ENCODE measurements at places on chromosomes 11 and 22.
A peak's percentile ranks its signal among the peaks of the same experiment; 100 is the strongest.

- H3K4me1 ChIP-seq, result no peaks in the 10 kb centered on the region
- peaks cover 33% of the 10 kb centered on the region for H3K27me3 ChIP-seq
- H3K4me3 ChIP-seq, result peak within 1 kb of the TSS; percentile 80
- no peaks in the 10 kb centered on the region for H3K36me3 ChIP-seq
- DNase-seq, result peak; percentile 60
Measured at GRCh38 chr11:636511-637332, at the start of gene DRD4. TSS of gene DRD4 (plus strand) at chr11:637269. CDS start at chr11:637305, 36 bp downstream.

GRCh38 chr11:43797337-43797736, 83.3 kb upstream of the ALKBH3 start:
- DNase-seq, result no peak
- H3K4me1 ChIP-seq, result no peaks in the 10 kb centered on the region
- H3K27me3 ChIP-seq, result no peaks in the 10 kb centered on the region
- H3K4me3 ChIP-seq, result no peak overlapping the region

DNA sequence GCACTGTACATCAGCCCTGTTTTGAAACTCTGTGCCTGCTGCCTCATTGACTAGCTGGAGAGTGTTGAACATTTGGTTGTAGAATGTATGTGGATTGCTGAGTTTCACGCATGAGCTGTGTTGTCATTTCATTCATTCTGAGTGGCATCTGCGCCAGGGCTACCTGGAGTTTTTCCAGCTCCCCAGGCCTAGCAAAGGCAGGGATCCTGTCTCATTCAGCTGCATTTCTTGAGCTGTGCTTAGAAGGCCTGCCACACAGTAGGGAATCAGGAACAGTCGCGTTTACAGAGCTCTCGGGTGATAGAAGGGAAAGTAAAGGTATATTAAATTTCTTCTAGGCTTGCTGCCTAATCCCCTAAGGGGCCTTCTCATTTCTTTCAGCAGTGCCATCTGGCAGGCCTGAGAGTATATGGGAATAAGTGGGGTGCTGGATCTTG, 44.3 kb downstream of the PTPRJ start:
- H3K27ac ChIP-seq, result no peak overlapping the region
- no peaks in the 10 kb centered on the region for H3K36me3 ChIP-seq
- DNase-seq, result no peak
- H3K4me1 ChIP-seq, result no peaks in the 10 kb centered on the region

- no peaks in the 10 kb centered on the region for H3K4me1 ChIP-seq
- peaks cover 24% of the 10 kb centered on the region for H3K27me3 ChIP-seq
- no peaks in the 10 kb centered on the region for H3K36me3 ChIP-seq
Measured at GRCh38 chr22:29718949-29719898, 579 bp upstream of the CABP7 start.

- H3K4me1 ChIP-seq, result no peaks in the 10 kb centered on the region
- no peaks in the 10 kb centered on the region for H3K27me3 ChIP-seq
- no peaks in the 10 kb centered on the region for H3K36me3 ChIP-seq
- no peak for DNase-seq
Measured at GRCh38 chr22:46619240-46619829, 851 bp upstream of the GRAMD4 start.

- no peaks in the 10 kb centered on the region for H3K27me3 ChIP-seq
- no peak overlapping the region for H3K27ac ChIP-seq
- peak; percentile 71 for DNase-seq
- H3K36me3 ChIP-seq, result peaks cover 5% of the 10 kb centered on the region
Measured at GRCh38 chr11:65915821-65916251, 3.0 kb downstream of the C11orf68 start.

GRCh38 chr11:63552921-63553320, 10.3 kb downstream of the PLAAT2 start:
- peaks cover 6% of the 10 kb centered on the region for H3K36me3 ChIP-seq
- DNase-seq, result peak; percentile 56
- 0 out of 2 replicates have a peak, but pooled peaks cover 4% of the 10 kb centered on the region for H3K4me1 ChIP-seq

- H3K27ac ChIP-seq, result no peak overlapping the region
- no peaks in the 10 kb centered on the region for H3K36me3 ChIP-seq
- H3K4me3 ChIP-seq, result peak overlapping the region; percentile 77
- no peaks in the 10 kb centered on the region for H3K4me1 ChIP-seq
Measured at GRCh38 chr22:18971321-18971751, 35.2 kb upstream of the PRODH start.

- H3K27ac ChIP-seq, result no peak overlapping the region
- peaks cover 5% of the 10 kb centered on the region for H3K36me3 ChIP-seq
- H3K4me1 ChIP-seq, result no peaks in the 10 kb centered on the region
- H3K27me3 ChIP-seq, result no peaks in the 10 kb centered on the region
- no peak for DNase-seq
- no peak overlapping the region for H3K4me3 ChIP-seq
Measured at GRCh38 chr22:32684822-32685187, 116.7 kb upstream of the TIMP3 start.

DNA sequence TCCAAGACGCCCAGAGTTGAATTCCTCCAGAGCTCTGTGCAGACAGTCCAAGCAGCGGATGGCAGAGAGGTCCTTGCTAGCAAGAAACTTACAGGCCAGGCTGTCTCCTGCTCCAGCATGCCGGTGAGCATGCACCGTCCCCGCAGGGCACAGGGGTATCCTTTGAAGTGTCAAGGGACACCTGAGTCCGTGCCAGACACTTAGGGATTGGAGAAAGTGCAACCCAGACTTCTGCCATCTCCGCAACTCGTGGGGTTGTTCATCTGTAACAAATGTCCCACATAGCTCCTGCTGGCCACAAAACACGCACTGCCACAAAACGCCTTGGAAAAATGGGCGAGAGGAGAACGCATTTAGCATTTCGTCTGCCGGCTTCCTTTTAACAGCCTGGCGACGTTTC, 13.3 kb downstream of the TSPO start:
- no peak overlapping the region for H3K27ac ChIP-seq
- H3K36me3 ChIP-seq, result peaks cover 31% of the 10 kb centered on the region
- DNase-seq, result no peak
- H3K4me3 ChIP-seq, result no peak overlapping the region

GRCh38 chr11:36009473-36009872, 65.6 kb downstream of the LDLRAD3 start:
- H3K4me3 ChIP-seq, result no peak overlapping the region
- no peak for DNase-seq
- H3K36me3 ChIP-seq, result peaks cover 5% of the 10 kb centered on the region

DNA sequence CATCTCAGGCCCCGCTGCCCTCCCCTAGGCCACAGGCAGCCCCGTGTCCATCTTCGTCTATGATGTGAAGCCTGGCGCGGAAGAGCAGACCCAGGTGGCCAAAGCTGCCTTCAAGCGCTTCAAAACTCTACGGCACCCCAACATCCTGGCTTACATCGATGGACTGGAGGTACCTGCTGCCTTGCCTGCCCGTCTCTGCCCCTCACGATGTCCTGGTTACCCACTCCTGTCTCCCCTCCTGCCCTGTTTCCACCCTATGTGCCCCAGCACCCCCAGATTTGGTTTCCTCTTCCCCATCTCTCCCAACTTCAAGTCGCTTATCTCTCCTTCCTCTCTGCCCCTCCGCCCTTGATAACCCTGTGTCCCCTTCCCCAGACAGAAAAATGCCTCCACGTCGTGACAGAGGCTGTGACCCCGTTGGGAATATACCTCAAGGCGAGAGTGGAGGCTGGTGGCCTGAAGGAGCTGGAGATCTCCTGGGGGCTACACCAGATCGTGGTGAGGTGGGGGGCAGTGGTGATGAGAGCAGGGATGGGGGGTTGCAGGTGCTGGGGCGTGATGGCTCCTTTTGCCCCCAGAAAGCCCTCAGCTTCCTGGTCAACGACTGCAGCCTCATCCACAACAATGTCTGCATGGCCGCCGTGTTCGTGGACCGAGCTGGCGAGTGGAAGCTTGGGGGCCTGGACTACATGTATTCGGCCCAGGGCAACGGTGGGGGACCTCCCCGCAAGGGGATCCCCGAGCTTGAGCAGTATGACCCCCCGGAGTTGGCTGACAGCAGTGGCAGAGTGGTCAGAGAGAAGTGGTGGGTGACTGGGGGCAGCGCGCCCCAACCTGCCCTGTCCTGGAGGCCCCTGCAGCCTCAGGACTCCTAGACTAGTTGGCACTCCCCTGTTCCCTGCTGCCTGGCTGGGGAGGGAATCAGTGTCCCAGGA, 930 bp downstream of the SCYL1 start:
- H3K4me1 ChIP-seq, result no peaks in the 10 kb centered on the region
- peak overlapping the region; percentile 72 for H3K4me3 ChIP-seq
- peaks cover 13% of the 10 kb centered on the region for H3K36me3 ChIP-seq
- no peak overlapping the region for H3K27ac ChIP-seq

DNA sequence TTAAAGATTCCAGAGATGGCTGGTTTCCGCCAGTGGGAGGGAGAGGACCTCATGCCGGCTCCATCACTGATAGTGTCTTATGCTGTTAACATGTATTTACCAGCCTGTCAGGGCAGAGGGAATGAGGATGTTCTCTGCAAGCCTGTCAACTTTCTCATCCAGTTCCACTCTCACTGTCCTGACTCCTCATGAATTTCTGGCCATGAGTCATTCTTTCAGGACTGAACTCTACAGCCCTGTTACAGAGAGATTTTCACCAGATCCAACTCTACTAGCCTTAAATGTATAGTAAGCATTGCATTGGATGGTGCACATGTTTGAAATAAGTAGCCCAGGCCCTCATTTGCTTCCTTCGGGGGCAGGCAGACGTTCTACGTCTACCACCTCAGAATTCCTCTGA, 387.7 kb downstream of the TMEM135 start:
- H3K4me3 ChIP-seq, result no peak overlapping the region
- H3K36me3 ChIP-seq, result no peaks in the 10 kb centered on the region
- peaks cover 5% of the 10 kb centered on the region for H3K4me1 ChIP-seq
- DNase-seq, result no peak
- no peaks in the 10 kb centered on the region for H3K27me3 ChIP-seq

- DNase-seq, result no peak
- H3K27ac ChIP-seq, result no peak overlapping the region
- no peaks in the 10 kb centered on the region for H3K27me3 ChIP-seq
- no peaks in the 10 kb centered on the region for H3K36me3 ChIP-seq
- no peaks in the 10 kb centered on the region for H3K4me1 ChIP-seq
Measured at GRCh38 chr22:37176464-37177061, 11.5 kb downstream of the C1QTNF6 start.

GRCh38 chr11:8085011-8085645, 4.1 kb downstream of the TUB start:
- peaks cover 2% of the 10 kb centered on the region for H3K27me3 ChIP-seq
- no peak overlapping the region for H3K27ac ChIP-seq
- peaks cover 10% of the 10 kb centered on the region for H3K4me1 ChIP-seq

DNA sequence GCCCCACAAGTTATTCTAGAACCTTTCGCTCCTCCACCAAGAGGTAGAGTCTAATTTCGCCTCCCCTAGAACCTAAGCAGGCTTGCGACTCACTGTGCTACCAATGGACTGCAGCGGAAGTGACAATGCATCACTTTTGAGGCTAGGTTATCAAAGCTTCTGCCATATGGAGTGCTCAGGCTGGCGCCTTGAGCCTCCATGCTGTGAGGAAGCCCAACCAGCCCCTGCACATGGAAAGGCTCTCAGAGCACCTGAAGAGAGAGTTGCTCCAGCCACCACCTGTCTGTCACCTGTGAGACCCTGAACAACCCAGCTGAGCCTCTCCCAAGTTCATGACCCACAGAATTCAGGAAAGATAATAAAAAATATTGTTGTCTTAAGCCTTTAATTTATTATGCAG, 29.3 kb upstream of the CBX7 start:
- DNase-seq, result no peak
- H3K27ac ChIP-seq, result no peak overlapping the region
- no peaks in the 10 kb centered on the region for H3K27me3 ChIP-seq
- H3K36me3 ChIP-seq, result peaks cover 2% of the 10 kb centered on the region
- H3K4me1 ChIP-seq, result no peaks in the 10 kb centered on the region

DNA sequence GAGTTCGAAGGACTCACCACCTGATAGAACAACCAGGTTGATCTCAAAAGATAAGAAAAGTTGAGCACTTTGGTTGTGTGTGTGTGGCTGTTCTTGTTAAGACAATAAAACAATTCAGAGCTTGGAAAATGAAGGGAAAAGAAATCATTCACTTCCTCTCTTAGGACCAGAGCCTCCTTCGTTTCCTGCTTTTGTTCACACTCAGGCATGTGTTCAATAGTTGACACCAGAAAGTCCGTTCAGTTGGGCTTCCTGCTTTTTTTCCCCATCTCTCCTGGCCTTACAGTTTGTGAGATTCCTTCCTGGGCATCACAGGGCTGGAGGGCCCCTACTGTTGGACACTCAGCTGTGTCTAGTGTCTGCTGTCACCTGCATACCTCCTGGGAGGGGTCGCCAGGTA, 48.0 kb downstream of the TSPAN18 start:
- no peak for DNase-seq
- peak overlapping the region; percentile 52 for H3K4me3 ChIP-seq
- no peak overlapping the region for H3K27ac ChIP-seq
- H3K36me3 ChIP-seq, result no peaks in the 10 kb centered on the region
- H3K4me1 ChIP-seq, result peaks cover 9% of the 10 kb centered on the region

DNA sequence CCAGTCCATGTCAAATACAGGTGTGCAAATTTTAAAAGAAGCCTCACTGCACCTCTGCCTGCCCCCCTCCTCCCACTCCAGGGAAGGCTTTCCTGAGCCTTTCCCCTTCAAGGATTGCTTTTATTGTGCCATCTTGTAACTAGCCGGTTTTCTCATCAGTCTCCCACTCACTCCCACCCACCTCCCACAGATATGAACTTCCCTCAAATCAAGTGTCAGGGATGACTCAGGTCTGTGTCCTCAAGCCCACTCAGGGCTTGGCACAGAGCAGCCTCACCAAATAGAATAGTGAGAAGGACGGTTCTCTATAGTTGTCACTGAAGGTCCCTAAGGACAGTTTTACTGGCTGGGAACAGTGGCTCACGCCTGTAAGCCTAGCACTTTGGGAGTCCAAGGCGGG, 43.0 kb downstream of the THAP12 start:
- H3K4me3 ChIP-seq, result no peak overlapping the region
- no peak for DNase-seq
- no peak overlapping the region for H3K27ac ChIP-seq
- no peaks in the 10 kb centered on the region for H3K27me3 ChIP-seq
- peaks cover 29% of the 10 kb centered on the region for H3K36me3 ChIP-seq

DNA sequence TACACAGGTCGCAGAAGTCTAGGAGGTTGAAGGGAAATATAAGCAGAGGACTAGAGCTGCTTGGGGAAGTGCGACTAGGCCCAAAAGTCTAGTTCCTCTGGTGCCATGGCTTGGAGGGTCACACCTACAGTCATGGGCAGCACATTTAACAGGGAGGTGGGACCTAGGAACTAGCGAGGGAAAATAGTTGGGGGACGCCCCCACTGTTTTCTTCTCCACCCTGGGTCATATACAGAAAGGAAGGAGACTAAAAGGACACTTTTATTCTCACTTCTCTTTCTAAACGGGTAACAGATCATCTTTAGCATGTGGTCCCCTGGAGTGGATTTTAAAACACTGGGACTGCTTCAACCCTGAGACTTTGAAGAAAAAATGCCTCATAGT, 16.6 kb downstream of the APIP start:
- no peak for DNase-seq
- H3K4me1 ChIP-seq, result no peaks in the 10 kb centered on the region
- no peak overlapping the region for H3K27ac ChIP-seq
- H3K27me3 ChIP-seq, result no peaks in the 10 kb centered on the region

DNA sequence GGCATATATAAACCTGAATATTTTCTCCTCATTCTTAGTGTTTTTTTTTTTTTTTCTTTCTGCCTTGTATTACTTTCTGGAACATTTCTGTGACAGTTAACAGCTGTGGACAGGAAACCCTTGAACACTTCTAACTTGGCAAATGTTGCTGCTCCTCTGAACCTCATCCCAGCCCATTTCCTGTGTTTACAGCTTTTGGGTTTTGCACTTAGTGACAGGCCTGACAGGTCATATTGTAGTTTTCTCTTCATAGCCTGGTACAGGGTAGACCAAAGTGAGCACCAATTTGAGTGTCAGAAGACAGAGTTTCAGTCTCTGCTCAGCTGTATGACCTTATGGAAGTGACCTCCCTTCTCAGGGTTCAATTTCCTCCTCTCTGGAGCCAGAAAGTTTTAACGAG, 91.6 kb downstream of the STIM1 start:
- H3K27me3 ChIP-seq, result no peaks in the 10 kb centered on the region
- no peak overlapping the region for H3K27ac ChIP-seq
- H3K36me3 ChIP-seq, result no peaks in the 10 kb centered on the region
- no peaks in the 10 kb centered on the region for H3K4me1 ChIP-seq
- H3K4me3 ChIP-seq, result no peak overlapping the region
- no peak for DNase-seq
